SK-N-MC (cell line): ENCODE measurements at places on chromosomes 2 and 18.
A peak's percentile ranks its signal among the peaks of the same experiment; 100 is the strongest.

GRCh38 chr18:47996091-47996541, 65.7 kb upstream of the SMAD2 start:
- no peak for DNase-seq

DNA sequence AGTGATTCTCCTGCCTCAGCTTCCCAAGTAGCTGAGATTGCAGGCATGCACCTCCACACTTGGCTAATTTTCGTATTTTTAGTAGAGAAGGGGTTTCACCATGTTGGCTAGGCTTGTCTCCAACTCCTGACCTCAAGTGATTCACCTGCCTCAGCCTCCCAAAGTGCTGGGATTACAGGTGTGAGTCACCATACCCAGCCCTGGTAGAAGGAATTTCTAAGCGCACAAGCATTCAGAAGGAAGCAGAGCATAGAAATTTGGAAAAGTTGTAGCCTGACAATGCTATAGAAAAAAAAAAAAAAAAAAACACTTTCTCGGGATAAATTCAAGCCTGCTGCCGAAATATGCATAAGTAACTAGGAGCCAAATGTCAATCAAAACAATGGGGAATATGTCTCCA, 249.4 kb downstream of the GRB14 start:
- no peak for DNase-seq

- DNase-seq, result no peak
These were observed 326.5 kb upstream of the CDH20 start for GRCh38 chr18:61006687-61007224.

GRCh38 chr2:133574186-133574585, 5.9 kb upstream of the NCKAP5 start:
- DNase-seq, result no peak

DNA sequence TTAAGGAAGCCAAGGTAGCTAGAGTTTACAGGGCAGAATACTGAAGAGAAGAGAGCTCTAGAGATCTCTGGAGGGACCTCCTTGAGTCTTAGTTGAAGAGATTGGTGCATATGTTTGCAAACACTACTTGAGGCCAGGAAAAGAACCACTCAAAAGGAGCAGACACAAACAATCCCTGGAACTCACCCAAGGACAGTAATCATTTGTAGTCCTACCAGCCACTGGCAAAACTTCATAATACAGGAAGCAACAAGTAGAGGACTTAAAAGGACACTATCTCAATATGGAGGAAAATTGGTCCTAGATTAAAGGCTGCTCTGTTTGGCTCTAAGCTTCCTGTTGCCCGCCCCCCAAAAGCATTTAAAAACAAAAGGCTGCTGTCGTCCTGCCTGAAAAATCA, 46.9 kb upstream of the UBXN4 start:
- no peak for DNase-seq

DNA sequence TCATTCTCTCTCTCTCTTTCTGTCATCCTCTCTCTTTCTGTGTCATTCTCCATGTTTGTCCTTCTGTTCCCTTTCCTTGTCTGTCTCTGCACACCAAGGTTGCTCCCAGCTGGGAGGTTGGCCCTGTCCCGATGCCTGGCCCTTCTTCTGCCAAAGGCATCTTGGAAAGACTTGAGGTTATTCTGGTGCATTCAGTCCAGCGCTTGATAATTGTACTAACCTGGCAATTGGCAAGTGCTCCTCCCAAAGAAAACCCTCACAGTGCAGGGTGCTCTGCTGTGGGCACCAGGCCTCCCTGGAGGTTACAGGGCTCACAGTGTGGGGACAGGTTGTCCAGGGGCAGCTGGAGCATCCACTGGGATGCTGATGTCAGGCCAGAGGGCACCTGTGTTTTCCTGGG, 95.4 kb downstream of the GLI2 start:
- no peak for DNase-seq

- peak; percentile 88 for DNase-seq
These were observed 450.8 kb downstream of the DLGAP1 start for GRCh38 chr18:4004183-4004829.

DNA sequence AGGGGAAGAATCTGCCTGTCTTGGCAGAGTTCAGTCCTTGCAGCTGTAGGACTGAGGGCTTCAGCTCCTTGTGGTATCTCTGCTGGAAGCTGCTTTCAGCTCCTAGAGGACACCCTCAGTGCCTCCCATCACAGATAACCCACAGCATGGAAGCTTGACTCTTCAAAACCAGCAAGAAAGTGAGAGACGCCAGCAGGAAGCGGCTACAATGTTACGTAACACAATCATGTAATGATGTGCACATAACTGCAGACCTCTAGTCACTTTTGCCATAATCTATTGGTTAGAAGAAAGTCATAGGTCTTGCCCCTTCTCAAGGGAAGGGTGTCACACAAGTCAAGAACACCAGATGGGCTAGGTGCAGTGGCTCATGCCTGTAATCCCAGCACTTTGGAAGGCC, 69.1 kb upstream of the AFF3 start:
- DNase-seq, result no peak

DNA sequence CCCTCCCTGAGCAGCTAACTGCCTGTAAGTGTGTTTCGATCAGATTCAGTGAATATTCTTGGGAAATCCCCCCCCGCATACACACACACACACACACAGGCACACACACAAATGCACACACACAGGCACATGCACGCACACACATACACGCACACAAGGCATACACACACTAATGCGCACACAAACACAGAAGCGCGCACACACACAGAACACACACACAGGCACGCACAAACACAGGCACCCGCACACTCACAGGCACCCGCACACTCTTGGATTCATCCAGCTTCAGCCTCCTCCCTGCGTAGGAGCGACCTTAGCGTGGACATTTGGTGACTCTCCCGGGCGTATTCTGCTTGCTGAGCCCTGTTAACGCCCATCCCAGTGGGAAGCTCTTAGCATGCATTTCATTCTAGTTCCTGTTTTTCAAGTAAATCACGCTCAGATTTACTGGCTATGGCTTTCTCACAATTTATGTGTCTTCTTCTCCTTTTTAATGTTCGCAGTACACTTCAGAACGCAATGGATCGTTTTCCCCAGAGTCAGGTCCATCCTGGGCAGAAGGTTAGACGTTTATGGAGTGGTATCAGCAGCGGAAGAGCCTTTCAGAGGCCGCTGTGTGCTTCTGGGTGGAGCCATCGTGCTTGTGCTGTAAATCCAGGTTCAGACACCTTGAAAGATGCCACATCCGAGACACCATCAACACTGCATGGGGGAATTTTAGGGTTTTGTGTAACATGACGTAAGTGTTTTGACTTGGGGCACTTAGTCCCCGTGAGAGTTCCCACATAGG, 656.6 kb downstream of the GALR1 start:
- no peak for DNase-seq

DNA sequence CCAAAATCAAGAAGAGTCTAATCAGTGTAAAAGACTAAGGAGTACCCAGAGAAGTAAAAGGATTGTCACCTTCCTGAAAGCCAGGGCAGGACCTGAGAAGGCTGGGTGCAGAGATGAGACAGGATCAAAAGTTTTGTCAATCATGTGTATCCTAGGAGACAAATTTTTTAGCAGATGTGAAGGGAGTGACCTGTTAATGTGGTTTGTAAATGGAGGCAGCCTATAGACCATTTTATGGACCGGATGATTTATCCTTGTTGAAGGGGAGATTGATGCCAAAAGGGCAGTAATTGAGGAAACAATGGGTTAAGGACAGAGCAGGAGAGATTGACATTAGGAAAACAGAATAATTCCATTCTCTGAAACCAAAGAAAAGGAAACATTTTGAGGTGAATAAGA, 813 bp downstream of the NDC80 start:
- no peak for DNase-seq

GRCh38 chr2:41854227-41854626, 193.6 kb upstream of the PKDCC start:
- no peak for DNase-seq

DNA sequence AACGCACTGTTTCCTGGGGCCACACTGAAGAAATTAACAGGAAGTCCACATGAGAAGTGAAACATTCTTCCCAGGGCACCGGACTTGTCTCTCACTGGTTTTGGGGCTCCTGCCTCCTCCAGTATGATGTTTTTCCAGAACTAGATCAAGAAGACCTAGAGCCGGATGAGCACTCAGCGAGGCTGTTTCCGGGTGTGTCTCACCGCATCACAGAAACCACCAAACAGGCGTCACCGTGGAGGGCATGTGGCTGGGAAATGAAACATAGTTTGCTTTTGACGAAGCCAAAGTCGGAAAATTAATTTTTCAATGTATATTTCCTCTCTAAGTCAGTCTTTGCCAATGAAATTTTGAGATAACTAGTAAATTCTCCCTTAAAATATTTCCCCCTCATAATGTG, 314.0 kb upstream of the SALL3 start:
- no peak for DNase-seq

- DNase-seq, result no peak
These were observed 94.3 kb downstream of the TWIST2 start for GRCh38 chr2:238942080-238942725.

- no peak for DNase-seq
These were observed 141.9 kb upstream of the CTAGE1 start for GRCh38 chr18:22559414-22560274.

DNA sequence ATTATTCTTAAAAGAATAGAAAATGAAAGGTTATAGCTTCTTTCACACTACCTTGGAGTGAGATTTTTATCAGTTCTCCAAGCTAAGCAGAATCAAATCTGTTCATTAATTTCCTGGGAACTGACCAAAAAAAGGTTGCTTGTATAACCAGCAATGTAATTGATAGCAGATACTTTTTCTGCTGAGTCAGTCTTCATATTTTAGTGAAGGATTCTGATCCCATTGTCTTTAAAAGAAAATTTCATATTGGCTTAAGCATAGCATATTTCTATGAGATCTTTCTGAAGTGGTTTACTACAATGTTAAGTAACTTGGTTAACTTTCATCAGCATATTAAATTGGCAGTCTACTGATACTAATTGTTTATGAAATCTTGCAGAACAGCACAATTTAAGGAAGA, 338.0 kb downstream of the TMX3 start:
- DNase-seq, result no peak

- DNase-seq, result no peak
These were observed 187.2 kb upstream of the FANCL start for GRCh38 chr2:58428096-58429013.
